ENCODE measurements at places on chromosomes 16 and 17. TPM values are rescaled to one million over a fixed set of nuclear protein-coding genes. Genes with fewer than 3 reads are reported as not detected.

DNA sequence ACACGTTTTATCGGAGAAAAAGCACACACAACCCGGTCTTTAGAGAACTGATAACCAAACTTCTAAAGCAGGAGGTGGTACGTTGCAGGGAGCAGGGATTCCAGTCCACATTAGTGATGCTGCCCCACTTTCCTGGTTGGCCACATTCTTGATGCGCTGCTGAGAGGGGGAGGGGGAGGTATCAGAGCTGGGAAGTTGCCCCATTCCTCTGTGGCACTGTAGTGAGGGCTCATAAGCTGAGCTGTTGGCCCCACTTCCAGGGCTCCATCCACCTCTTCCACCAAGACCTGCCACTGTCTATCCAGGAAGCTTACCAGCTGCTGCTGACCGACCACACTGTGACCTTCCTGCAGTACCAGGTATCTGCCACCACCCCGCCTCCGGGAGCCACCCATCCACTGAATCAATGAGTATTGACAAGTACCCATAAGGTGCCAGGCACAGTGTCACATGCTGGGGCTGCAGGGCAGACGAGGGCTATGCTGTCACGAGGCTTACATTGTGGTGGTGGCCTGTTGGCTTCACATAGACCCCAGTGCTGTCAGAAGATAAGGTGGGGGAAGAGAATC is 1.1 kb downstream of the TSEN54 start:
- peak; percentile 42 for DNase-seq
- H3K27ac ChIP-seq, result peak overlapping the region; percentile 93
- peaks cover 12% of the 10 kb centered on the region for H3K36me3 ChIP-seq
- H3K4me1 ChIP-seq, result peaks cover 45% of the 10 kb centered on the region
- no peaks in the 10 kb centered on the region for H3K27me3 ChIP-seq
- peak overlapping the region; percentile 90 for H3K4me3 ChIP-seq

DNA sequence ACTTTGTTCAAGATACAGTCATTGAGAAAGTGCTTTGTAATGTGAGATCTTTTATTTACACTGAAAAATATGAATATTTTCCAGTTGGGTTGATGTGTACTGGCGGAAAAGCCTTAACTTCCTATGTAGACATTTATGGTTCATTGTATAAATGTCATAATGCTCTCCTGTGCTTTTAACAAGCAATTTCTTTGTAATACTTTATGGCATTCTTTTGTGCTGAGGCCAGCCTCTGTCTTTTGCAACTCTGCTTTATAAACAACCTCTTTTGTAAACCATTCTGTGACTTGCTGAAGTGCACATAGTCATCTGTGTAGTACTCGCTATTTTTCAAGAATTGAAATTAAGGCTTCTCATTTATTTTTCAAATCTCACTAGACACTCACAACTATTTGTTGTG is 291.2 kb downstream of the CDH11 start:
- H3K36me3 ChIP-seq, result no peaks in the 10 kb centered on the region
- H3K4me1 ChIP-seq, result no peaks in the 10 kb centered on the region
- no peaks in the 10 kb centered on the region for H3K27me3 ChIP-seq
- peak; percentile 18 for DNase-seq
- peak overlapping the region; percentile 4 for H3K27ac ChIP-seq

GRCh38 chr16:87470332-87470731 is 22.5 kb downstream of the ZCCHC14 start:
- H3K27me3 ChIP-seq, result no peaks in the 10 kb centered on the region
- no peak for DNase-seq
- no peak overlapping the region for H3K27ac ChIP-seq
- H3K36me3 ChIP-seq, result no peaks in the 10 kb centered on the region
- H3K4me3 ChIP-seq, result no peak overlapping the region

DNA sequence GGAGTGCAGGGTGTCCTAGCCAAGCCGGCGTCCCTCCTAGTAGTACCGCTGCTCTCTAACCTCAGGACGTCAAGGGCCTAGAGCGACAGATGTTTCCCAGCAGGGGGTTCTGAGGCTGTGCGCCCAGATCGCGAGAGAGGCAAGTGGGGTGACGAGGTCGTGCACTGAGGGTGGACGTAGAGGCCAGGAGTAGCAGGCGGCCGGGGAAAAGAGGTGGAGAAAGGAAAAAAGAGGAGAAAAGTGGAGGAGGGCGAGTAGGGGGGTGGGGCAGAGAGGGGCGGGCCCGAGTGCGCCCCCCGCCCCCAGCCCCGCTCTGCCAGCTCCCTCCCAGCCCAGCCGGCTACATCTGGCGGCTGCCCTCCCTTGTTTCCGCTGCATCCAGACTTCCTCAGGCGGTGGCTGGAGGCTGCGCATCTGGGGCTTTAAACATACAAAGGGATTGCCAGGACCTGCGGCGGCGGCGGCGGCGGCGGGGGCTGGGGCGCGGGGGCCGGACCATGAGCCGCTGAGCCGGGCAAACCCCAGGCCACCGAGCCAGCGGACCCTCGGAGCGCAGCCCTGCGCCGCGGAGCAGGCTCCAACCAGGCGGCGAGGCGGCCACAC is at the start of gene MMP2:
Gene MMP2, plus strand, starts transcription at position 372 of the 603 bp plus-strand sequence. CDS start 282 bp downstream, outside the sequence.
- DNase-seq, result peak; percentile 43
- peak within 1 kb of the TSS; percentile 80 for H3K27ac ChIP-seq
- H3K4me3 ChIP-seq, result peak within 1 kb of the TSS; percentile 58
- H3K36me3 ChIP-seq, result peaks cover 7% of the 10 kb centered on the region

DNA sequence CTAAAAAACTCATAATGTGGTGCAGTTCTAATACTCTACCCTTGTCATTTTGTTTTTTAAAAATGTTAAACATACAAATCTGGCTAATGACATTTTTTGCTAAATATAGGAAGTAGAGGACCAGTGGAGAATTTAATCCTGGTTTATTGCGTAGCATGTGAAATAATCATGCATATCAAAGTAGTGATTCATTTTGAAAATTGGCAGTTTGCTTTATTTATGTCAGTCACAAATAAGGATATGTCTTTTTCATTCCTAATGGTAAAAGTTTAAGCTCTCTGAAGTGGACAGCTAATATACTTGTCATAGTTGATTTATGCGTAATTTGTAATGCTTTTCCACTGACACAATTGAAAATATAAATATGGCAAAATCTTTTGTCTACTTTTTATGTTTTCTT is 224.2 kb downstream of the BCAS3 start:
- no peak overlapping the region for H3K27ac ChIP-seq
- H3K4me3 ChIP-seq, result no peak overlapping the region
- no peak for DNase-seq
- H3K4me1 ChIP-seq, result no peaks in the 10 kb centered on the region

DNA sequence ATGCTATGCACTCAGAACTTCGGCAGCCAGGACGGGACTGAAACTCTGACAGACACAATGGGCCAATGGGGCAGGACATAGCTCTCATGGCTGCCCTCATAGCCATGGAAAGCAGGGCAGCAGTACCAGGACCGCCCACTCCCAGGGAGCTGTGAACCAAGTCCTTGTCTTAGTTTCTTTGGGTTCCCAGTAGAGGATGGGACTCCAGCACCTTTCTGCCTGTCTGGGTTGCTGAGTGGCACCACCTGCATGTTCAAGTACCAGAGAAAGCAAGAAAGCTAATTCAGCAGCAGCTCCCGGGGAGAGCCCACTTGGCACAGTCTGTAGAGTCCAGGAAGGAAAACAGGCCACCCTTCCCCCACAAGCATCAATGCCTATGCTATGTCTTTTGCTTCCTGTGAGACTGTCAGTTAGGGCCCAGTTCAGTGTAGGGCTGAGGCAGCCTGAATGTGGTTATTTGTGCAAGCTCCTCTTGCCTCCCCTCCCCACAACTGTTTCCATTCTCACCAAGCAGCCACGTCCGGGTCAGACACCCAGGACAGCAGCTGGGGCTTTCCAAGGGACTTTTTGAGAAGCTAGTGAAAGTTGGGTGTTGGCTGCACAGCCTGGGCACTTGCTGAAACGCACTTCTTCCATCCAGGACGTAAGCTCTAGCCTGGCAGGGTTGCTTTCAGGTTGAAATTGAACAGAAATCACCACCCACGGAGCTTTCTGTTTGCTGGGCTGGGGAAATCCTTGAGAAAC is 7.8 kb downstream of the SUPT4H1 start:
- DNase-seq, result peak; percentile 84
- no peak overlapping the region for H3K27ac ChIP-seq
- no peaks in the 10 kb centered on the region for H3K4me1 ChIP-seq
- H3K36me3 ChIP-seq, result peaks cover 60% of the 10 kb centered on the region
- H3K27me3 ChIP-seq, result no peaks in the 10 kb centered on the region
- H3K4me3 ChIP-seq, result peak overlapping the region; percentile 22

GRCh38 chr17:1043601-1044251 is 46.8 kb downstream of the TIMM22 start:
- peaks cover 62% of the 10 kb centered on the region for H3K4me1 ChIP-seq
- DNase-seq, result no peak
- H3K36me3 ChIP-seq, result peaks cover 51% of the 10 kb centered on the region

GRCh38 chr17:3761036-3761917 is 37.6 kb downstream of the HASPIN start:
- H3K4me1 ChIP-seq, result no peaks in the 10 kb centered on the region
- H3K27ac ChIP-seq, result no peak overlapping the region
- DNase-seq, result no peak
- no peak overlapping the region for H3K4me3 ChIP-seq
- no peaks in the 10 kb centered on the region for H3K36me3 ChIP-seq

DNA sequence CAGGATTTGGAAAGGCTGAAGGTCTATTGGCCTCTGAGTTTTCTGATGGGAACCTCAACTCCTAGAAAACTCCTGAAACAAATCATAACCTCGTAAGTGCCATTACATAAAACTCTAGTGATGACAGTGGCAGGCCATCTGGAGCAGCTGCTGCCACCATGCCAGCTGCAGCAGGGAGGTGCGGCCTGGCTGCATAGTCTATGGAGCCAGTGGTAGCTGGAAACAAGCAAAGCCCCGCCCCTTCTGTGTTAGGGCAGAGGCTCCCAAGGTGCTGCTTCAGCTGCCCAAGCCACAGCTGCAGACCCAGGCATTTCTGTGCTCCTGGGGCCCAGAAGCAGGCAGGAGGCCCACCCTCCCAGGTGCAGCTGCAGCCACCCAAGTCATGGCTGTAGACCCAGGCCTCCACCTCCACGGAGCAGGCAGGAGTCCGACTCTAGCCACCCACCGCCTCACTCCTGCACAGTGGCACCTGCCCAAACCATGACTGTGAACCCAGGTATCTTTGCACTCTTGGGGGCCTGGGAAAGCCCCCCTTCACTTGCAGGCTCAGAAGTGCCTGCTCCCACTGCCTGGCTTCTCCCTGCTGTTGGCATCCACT is 254.1 kb upstream of the KCNJ16 start:
- no peaks in the 10 kb centered on the region for H3K27me3 ChIP-seq
- no peak overlapping the region for H3K4me3 ChIP-seq
- H3K4me1 ChIP-seq, result no peaks in the 10 kb centered on the region
- no peaks in the 10 kb centered on the region for H3K36me3 ChIP-seq

DNA sequence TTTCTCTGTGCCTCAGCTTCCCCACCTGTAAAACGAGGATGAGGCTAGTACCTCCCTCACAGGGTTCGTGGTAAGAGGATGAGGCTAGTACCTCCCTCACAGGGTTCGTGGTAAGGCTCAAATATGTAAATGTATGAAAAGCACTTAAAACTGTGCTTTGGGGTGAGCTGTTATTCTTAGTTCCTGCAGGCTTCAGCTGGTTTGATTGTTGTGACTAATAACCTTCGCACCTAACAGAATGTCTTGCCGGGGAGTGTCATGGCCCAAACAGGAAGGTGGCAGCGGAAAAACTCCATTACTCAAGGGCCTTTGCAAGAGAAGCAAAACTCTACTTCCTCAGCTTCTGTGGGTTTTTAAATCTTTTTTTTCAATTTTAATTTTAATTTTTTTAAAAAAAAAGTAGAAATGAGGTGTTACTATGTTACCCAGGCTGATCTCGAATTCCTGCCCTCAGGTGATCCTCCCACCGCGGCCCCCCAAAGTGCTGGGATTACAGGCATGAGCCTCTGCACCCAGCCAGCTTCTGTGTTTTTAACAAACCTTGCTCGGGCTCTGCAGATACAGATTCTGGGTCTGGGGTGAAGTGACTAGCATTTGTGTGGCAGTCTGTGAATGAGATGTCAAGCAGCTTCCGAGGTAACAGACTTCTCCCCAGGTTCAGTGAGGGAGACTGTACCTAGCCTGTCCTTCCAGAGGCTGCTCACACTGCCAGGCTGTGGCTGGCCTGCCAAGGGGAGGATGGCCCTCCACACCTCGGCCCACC is 103.0 kb downstream of the RAB11FIP4 start:
- H3K4me1 ChIP-seq, result peaks cover 100% of the 10 kb centered on the region
- peak overlapping the region; percentile 79 for H3K27ac ChIP-seq

GRCh38 chr17:40582328-40582901 is 17.1 kb upstream of the CCR7 start:
- peak; percentile 59 for DNase-seq
- no peak overlapping the region for H3K27ac ChIP-seq
- H3K36me3 ChIP-seq, result no peaks in the 10 kb centered on the region
- no peaks in the 10 kb centered on the region for H3K27me3 ChIP-seq

The PPP1R1B gene
- total RNA-seq, result 11.0 TPM

All from stomach (tissue), 19 donors.